Motor neuron (in vitro differentiated cells): ENCODE measurements at places on chromosomes 7 and 10. TPM values are rescaled to one million over a fixed set of nuclear protein-coding genes. Genes with fewer than 3 reads are reported as not detected.
A peak's percentile ranks its signal among the peaks of the same experiment; 100 is the strongest.

GRCh38 chr10:129020651-129021330 is 446.2 kb upstream of the MGMT start:
- ATAC-seq, result no peak

DNA sequence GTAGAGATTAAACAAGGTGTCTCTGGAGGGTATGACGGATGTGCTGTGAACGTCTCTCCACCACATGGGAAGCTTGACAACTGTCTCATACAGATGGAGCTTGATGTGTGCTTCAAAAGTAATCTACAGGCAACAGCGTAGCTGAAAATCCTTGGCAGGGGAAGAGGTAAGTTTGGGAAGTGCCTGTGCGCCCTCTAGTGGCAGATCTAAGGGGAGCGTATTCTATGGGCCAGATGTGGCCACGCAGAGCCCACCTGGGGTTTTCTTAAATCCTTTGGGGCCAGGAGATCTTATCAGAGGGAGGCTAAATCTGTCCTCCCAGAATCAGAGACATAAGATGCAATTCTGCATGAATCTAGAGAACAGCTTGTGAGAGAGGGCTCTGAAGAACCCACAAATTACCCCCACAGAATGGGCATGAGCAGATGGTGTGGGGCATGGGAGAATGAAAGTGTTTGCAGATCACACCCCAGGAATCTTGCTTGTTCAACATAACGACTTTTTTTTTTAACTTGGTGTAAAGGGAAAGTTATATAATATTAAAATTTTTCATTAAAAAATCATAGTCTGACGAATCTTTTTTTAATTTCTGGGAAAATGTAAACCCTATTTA is 91.2 kb upstream of the MPP7 start:
- ATAC-seq, result peak; percentile 99

DNA sequence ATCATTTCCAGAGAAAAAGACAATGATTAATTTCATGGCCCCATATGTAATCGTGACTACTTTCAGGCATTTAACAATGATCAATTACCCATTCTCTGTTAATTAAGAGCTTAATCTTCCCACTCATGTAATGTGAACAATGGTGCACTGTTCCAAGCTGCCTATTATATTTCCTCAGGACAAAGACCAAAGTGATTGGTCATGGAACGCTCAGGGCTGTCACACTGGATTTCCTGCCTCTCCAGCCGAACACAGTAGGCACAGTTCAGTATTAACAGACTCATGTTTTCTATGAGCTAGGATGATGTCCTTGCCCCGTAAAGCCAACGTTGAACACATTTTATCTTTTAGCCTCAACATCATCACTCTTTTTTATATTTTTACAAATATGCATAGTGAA is 142.7 kb upstream of the FZD8 start:
- no peak for ATAC-seq

ZNF488 gene
- 0.19 and 0.35 TPM in 2 replicates for total RNA-seq

CCL24 gene
- total RNA-seq, result not detected in 2 replicates

UCMA gene
- total RNA-seq, result not detected in 2 replicates
